ENCODE measurements at places on chromosomes 1 and 21. TPM values are rescaled to one million over a fixed set of nuclear protein-coding genes. Genes with fewer than 3 reads are reported as not detected.
A peak's percentile ranks its signal among the peaks of the same experiment; 100 is the strongest.

G0S2 gene
- polyA plus RNA-seq = 2.5 TPM

KRTAP10-1 gene
- polyA plus RNA-seq = not detected

CLCA4 gene
- polyA plus RNA-seq = not detected

CACNA1S gene
- polyA plus RNA-seq = not detected

ASPM gene
- 19.0 TPM for polyA plus RNA-seq

ADGRB2 gene
- 6.6 TPM for polyA plus RNA-seq

CADM3 gene
- 0.05 TPM for polyA plus RNA-seq

GRCh38 chr1:118981436-118981835, 6.7 kb downstream of the TBX15 start:
- DNase-seq = no peak

DNA sequence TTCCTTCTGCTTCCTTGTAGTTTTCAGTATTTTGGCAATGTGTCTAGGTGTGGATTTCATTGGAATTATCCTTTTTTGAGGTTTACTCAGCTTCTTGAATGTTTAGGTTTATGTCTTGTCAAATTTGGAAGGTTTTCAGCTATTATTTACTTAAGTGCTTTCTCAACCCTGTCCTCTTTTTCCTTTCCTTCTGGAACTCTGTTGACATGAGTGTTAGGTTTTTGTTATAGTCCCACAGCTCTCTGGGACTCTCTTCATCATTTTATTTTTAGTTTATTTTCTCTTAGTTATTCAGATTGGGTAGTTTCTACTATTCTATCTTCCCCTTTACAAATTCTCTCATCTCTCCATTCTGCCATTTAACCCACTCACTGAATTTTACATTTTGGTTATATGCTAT, 63.1 kb upstream of the GPR88 start:
- DNase-seq = no peak

DNA sequence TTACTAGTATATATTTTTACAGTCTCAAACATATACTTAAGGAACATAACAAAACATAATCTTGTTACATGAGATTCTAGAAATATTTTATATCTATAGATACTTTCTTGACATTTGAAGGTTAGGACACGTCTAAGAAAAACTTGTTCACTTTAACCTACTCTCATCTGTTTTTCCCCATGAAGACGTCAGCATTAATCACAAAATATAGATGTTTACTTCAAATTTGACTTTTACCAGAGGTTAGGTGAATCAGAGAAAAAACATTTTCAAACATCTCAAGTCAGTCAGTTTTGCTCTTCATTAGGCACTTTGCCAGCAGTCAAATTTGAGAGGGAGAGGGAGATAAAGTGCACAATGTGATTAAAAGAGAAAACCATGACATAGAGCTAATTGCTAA, 47.7 kb downstream of the BRINP3 start:
- no peak for DNase-seq

DNA sequence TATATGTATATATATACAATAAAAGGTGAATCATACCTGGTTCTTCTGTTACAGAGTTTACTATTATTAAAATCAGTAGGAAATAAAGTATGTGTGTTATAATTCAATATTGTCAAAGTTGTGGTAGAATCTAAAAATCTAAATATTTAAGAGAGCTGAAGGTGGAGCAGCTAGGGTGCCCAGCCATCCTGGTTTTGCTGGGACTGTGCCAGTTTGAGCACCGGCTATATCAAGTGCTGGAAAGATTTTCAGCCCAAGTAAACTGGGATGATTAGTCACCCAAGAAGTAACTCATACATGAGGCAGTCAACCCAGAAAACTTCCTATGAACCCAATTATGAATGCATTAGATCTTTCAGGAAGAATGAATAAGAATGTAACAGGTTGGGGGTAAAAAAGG, 16.9 kb upstream of the KRTAP19-5 start:
- DNase-seq = no peak

- no peak for DNase-seq
Observed at GRCh38 chr1:17163789-17164666, 40.9 kb upstream of the PADI1 start.

DNA sequence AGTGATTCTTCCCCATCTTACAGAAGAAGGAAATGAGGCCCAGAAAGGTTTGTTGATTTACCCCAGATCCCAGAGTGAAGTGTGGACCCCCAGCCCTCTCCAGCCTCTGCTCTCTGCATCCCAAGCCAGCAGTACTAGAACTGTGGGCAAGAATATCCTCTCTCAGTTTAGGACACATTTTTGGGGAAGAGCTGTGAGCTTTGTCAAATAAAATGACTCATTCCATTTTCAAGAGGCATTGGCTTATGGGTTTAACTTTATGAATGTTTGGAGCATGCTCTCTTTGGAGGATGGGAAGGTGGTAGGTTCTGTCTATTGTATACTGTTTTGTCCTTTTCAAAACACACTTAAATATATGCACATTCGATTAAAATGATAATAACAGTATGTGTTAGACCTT, 70.6 kb upstream of the CNTN2 start:
- no peak for DNase-seq

DNA sequence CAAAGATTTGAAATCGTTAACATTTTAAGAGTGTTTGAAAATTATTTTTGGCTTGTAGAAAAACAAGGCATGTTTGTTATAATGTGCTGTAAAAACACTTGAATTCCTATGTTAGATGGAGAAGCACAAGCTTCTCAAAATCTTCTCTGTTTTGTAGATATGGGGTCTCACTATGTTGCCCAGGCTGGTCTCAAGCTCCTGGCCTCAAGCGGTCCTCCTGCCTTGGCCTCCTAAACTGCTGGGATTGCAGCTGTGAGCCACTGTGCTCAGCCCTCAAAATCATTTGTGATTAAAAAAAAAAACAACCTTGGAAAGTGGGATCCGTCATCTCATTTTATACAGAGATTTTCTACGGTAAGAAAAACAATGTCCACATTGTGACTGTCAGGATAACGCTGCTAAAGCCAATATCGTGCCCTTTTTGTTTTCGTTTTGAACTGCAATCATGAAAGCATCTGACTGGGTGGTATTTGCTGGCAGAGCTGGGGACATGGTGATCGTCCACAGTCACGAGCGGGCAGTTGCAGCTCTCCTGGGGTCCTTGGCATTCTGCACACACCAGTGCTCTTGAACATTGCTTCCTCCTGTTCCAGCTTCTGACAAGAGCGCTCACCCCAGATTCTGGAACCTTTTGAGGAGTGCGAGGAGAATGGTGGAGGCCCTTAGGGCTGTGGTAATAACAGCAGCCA, 112.5 kb downstream of the PGBD5 start:
- DNase-seq = no peak

- no peak for DNase-seq
Observed at GRCh38 chr1:159860456-159860855, 2.0 kb downstream of the VSIG8 start.

- DNase-seq = no peak
Observed at GRCh38 chr1:34975771-34976170, 9.4 kb downstream of the TMEM35B start.

DNA sequence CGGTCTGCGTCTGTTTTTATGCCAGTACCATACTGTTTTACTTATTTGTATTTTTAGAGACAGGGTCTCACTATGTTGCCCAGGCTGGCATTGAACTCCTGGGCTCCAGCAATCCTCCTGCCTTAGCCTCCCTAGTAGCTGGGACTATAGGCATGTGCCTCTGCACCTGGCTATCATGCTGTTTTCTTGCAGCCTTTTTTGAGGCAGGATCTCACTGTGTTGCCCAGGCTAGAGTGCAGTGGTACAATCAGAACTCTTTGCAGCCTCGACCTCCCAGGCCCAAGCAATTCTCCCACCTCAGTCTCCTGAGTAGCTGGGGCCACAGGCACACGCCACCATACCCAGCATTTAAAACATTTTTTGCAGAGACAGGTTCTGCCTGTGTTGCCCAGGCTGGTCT, 5.3 kb upstream of the LRRC39 start:
- no peak for DNase-seq

DNA sequence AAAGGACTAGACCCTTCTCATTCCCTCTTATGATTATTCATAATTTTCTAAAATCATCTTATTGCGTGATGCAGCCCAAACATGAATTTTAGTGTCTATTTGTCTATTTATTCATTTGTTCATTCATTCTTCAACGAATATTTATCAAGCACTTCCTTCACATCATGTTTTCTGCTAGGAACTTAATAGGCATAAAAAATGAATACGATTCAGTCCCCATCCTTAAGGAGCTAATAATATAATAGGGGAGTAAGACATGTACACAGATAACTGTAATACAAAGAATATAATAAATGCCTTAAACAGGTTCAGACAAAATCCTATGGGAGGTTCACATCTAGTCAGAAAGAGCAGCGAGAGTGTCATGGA, 20.2 kb downstream of the BCL9 start:
- DNase-seq = no peak

DNA sequence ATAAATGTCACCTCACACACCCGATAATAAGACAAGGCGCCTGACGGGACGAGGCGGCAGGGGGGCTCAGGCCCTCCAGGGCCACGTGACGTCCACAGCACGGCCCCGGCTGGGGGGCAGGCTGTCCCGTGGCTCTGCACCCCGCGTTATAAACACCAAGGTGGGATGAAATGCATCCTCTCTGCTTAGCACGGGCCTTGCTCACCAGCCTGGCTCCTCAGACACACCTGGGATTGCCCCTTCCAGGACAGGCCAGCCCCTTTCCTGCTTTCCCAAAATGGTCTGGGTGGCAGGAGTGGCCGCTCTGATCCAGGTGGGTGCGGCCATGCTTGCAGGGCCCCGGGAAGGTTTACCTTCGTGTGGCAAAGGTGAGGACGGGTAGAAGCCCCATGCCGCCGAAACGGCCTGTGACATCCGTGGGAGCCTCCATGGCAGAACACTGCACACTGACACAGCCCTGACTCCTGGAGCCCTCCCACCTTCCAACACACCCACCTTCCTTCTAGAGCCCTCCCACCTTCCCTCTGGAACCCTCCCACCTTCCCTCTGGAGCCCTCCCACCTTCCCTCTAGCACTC, 35.9 kb downstream of the SLC19A1 start:
- DNase-seq = no peak

- no peak for DNase-seq
Observed at GRCh38 chr1:165632491-165632890, 1.5 kb downstream of the MGST3 start.

- DNase-seq = no peak
Observed at GRCh38 chr1:205444931-205445645, 10.8 kb downstream of the BLACAT1 start.

DNA sequence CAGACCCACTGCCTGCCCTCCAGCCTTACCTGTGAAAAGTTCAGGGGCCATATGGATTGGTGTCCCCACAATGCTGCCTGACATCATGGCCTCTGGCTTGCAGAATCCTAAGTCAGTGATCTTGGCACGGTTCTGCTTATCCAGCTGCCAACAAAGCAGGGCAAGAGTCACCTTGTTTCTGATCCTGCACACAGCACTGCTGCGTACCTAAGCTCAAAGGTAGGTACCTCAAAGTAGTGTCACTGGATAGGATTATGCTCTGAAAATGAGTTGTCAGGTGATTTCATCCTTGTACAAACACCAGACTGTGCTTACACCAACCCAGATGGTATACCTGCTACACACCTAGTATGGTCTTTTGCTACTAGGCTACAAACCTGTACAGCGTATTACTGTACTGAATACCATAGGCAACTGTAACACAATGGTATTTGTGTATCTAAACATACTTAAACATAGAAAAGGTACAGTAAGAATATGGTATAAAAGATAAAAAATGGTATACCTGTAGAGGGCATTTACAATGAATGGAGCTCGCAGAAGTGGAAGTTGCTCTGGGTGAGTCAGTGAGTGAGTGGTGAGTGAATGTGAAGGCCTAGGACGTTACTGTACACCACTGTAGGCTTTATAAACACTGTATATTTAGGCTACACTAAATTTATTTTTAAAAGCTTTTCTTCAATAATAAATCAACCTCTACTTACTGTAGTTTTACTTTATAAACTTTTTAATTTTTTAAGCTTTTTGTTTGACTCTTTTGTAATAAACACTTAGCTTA, 29.1 kb upstream of the RBBP5 start:
- no peak for DNase-seq

- no peak for DNase-seq
Observed at GRCh38 chr1:107707111-107707510, 257.9 kb downstream of the VAV3 start.

DNA sequence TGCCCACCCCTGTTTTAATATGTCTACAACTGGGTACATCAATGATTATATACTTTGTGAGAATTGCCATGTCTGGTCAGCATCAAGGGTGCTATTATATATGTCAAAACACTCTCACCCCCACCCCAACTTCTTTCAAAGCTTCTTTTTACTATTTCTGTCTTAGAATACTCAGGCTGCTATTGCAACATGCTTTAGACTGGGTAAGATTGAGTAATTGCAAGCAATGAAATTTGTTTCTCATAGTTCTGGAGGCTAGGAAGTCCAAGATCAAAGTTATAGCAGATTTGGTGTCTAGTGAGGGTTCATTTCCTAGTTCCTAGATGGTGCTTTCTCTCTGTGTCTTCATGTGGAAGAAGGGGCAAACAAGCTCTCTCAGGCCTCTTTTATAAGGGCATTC, 100.5 kb upstream of the KCNK1 start:
- DNase-seq = no peak

GRCh38 chr1:208103597-208104513, 140.3 kb downstream of the PLXNA2 start:
- no peak for DNase-seq

DNA sequence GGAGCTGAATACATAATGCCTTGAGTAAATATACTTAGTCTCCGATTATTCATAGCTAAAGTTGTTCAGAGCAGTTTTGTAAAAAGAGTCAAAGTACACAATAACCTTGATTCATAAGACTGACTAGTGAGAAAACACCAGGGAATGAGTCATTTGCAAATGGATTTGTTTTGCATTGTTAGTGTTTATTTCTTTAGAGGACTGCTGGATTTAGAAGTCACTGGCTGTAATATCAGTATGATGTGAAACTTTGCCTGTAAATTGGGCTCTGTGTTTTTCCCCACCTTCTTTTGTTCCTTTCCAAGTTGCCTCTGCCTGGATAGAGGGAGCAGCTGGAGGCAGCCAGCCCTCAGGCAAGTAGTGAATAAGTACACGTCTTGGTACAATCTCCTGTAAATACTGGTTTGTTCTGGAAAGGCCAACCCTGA, 474.7 kb downstream of the NUF2 start:
- DNase-seq = peak; percentile 29

DNA sequence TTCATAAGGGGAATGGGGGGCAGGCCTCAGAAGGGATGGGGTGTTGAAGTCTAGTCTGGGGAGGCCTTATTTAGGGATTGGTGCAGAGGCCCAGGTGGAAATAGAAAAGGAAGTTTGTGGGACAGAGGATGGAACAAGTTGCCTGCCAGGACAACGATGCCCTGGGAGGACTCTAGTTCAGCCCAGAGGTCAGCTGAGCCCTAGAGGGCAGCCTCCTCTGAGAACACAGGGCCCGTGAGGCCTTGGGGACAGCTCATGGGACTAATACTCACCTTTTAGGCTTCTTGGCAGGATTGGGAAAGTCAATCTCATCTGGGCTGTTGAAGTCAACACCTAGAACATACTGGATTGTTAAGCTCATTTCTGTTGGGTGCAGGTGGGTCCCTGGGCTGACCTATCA, 43.0 kb downstream of the LHX4 start:
- no peak for DNase-seq

DNA sequence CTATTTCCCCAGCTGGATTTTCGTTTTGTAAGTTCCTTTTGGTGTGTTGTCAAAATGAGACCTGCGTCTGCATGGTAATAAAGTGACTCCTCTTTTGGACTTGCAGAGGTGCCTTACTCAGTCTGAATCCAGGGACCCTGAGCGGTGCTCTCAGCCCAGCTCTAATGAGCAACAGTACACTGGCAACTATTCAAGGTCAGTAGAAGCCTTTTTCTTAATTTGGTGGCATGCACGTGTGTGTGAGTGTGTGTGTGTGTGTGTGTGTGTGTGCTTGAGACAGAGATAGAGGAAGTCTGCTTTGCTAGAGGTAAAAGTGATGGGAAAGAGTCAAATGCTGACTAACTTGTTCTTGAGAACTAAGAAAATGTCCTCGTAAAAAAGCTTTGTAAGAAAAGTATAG, 105.4 kb downstream of the CD247 start:
- DNase-seq = no peak

Measured in A549 (cell line).